ENCODE measurements at places on chromosomes 1 and 21. TPM values are rescaled to one million over a fixed set of nuclear protein-coding genes. Genes with fewer than 3 reads are reported as not detected.

DNA sequence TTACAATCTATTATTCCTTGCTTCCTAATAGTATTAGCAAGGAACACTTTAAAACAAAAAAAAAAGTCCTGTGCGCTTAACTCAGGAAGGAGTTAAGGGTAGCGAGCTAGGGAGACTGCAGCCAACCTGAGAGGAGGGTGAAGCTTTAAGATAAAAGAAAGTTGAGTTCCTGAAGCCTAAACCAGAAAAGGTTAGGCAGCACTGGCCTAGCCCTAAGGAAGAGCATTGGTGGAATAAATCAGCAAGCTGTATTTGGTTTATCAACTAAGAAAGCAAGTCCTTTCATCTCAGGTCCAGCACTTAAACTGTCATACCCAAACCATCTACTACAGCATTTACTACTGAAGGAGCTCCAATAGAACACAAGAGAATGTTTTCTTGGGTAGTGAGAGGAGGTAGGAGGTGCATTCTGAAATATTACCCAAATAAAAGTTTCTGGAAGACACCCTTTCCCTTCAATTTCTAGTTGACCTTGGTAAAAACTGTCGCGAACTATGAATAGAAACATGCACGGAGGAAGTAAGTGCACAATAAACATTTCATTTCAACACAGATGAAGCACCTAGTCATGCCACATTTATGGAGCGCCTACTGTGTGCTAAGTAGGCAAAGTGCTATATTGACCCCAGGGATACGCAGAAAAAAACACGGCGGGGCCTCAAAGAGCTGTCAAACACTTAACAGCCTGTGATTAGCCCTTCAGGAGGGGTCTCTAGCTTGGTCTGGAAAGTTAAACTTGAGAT lies 1.3 kb downstream of the GLRX2 start:
- DNase-seq, result no peak

DNA sequence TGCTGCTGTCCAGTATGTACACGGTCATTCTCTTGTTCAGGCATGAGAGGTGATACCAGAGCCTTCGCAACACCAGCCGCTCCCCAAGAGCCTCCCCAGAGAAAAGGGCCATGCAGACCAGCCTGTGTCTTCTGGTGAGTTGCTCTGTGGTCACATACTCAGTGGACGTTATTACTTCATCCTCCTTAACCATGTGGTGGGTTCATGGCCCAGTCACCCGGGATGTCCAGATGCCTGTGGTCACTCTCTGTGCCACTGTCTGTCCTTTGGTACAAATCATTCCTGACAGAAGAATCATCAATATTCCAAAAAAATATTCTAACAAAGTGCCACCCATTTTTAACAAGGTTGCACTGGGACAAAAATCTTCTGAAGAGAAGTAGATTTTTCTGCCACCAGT lies 8.8 kb upstream of the ZNF124 start:
- DNase-seq, result no peak

- no peak for DNase-seq
These were observed 74.6 kb upstream of the PDC start for GRCh38 chr1:186535388-186536133.

GRCh38 chr1:221689138-221689537 lies 52.8 kb downstream of the DUSP10 start:
- DNase-seq, result no peak

- no peak for DNase-seq
These were observed 13.6 kb downstream of the GJA4 start for GRCh38 chr1:34806396-34806795.

- no peak for DNase-seq
These were observed 19.9 kb upstream of the KCNA10 start for GRCh38 chr1:110538921-110539320.

- DNase-seq, result no peak
These were observed 11.4 kb upstream of the RNF187 start for GRCh38 chr1:228475812-228476211.

GRCh38 chr1:165257969-165258459 lies 98.5 kb downstream of the LMX1A start:
- DNase-seq, result peak; percentile 50

DNA sequence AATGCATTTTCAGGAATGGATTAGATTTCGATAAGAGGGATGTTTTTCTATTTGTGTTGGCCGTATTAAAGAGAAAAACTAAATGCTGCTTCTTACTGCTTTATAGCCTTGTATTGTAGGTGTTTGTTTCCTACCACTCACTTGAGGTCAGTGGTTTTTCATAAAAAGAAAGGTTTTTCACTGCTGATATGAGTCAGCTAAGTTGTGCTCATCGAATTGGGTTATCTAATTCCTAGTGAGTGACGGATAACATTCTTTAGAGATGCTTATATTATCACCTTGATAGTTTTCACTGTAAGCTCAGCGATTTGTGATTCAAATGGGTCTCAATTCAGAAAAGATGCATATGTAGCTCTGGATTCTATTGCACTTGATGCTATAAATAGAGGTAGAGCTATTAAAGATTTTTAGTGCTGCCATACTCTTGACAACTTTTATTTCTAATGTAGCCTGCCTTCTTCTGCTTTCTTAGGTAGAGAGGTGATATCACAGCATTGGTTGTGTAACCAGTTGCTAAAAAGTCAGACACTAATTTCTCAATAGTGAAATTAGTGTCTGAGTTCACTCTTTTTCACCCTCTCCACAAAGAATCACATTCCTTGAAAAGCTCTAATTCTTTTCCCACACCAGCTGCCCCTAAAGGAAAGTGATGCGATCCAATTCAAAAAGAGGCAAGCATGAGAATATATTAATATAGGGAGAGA lies 180.0 kb downstream of the RASAL2 start:
- DNase-seq, result no peak

- DNase-seq, result no peak
These were observed 2.0 kb downstream of the INAVA start for GRCh38 chr1:200896531-200897196.

DNA sequence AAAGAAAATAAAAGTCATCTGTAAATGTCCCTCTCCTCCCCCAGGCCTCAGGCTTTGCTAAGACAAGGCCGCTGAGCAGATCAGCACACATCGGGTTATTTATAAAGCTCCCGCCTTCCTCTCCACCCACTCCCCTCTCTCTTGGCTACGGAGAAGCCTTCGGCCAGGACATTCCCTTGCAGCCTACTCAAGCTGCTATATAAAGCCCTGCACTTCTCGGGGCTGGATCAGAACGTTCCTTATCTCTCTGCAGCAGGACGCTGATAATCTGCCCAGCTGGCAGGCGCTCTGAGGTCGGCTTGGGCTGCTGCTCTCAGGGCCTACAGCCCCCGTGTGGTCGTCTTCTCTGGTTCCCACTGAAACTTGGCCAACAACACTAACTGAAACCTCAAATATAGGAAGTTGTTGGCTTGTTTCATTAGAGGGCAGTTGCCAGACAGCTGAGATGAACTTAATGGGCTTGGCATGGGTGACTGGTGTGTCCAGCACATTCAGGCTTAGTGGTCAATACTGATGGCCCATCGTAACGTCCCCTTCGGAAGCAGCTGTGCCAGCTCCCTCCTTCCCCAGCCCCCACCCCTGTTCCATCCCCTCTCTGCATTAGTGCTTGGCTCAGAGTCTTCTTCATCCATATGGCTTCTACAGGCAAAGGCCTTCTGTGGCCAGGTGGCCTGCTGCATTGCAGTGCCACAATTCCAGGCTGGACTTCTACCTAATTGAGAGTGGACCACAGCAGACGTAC lies 64.6 kb downstream of the IER5 start:
- no peak for DNase-seq

- DNase-seq, result no peak
These were observed 90.5 kb downstream of the CD247 start for GRCh38 chr1:167427848-167428247.

GRCh38 chr21:41664881-41665765 lies 101.7 kb downstream of the RIPK4 start:
- no peak for DNase-seq

GRCh38 chr1:114691061-114691460 lies 4.3 kb downstream of the AMPD1 start:
- DNase-seq, result no peak

DNA sequence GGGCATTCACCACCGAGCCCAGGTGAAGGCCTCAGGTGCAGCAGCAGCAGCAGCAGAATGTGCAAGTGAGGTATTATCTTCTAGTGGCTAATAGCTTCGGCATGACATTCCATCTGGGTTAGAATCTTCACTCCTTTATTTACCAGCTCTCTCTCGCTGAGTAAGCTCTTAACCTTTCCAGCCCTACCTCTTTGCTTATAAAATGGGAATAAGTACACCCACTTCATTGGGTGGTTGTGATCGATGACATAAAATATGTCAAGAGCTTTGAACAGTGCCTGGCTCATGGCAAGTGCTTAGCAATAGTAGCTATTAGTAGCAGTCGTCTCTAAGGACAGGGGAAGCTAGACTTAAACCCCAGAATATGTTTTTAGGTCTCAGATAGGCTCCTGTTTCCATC lies 149.5 kb downstream of the NOS1AP start:
- no peak for DNase-seq

DNA sequence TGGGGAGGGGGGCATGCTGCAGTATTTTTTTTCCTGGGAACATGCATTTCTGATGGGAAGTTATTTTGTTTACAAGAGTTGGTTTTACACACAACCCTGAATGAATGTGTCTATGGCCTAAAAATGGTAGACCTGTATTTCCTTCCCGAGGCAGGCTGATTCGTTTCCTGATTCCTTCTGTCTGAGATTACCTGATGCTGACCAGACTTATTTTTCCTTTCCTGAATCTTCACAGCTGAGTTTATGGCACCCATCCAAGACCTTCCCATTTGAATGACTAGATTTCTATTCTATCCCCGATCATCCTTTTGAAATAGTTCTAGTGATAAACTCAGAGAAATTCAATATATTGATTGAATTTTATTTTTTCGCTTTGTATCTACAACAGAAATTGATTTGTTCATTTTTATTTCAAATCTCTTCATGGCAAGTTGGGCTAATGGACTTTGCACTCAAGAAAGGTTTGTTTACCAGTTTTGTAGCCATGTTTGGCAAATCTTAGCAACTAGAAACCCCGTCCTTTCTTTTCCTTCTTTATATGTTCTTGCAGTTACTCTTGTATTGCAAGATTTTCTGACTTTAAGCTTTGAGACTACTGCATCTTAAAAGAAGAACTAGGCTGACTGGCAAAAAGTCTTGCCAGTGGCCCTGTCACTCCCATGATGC lies 15.9 kb upstream of the PLEKHM2 start:
- no peak for DNase-seq

GRCh38 chr1:176994931-176995596 lies 169.4 kb downstream of the ASTN1 start:
- DNase-seq, result no peak

- DNase-seq, result no peak
These were observed 70.1 kb upstream of the EDEM3 start for GRCh38 chr1:184824691-184825323.

GRCh38 chr1:175872588-175872987 lies 129.2 kb upstream of the TNR start:
- DNase-seq, result no peak

- no peak for DNase-seq
These were observed 67.6 kb upstream of the ST6GALNAC5 start for GRCh38 chr1:76799700-76800099.

C4BPB gene
- total RNA-seq, result 7.4 TPM

NPHS2 gene
- total RNA-seq, result not detected

NHLH1 gene
- total RNA-seq, result 0.60 TPM

GPR3 gene
- 0.81 TPM for total RNA-seq

CC2D1B gene
- total RNA-seq, result 32.7 TPM

TLR5 gene
- 1.4 TPM for total RNA-seq

FBXO2 gene
- total RNA-seq, result 1.9 TPM
